ENCODE measurements at places on chromosomes 7 and 10. TPM values are rescaled to one million over a fixed set of nuclear protein-coding genes. Genes with fewer than 3 reads are reported as not detected.

- DNase-seq = no peak
These were observed 163.8 kb upstream of the KLF6 start for GRCh38 chr10:3948843-3949242.

GRCh38 chr10:79638318-79638717 lies 27.6 kb downstream of the SFTPA1 start:
- no peak for DNase-seq

- DNase-seq = no peak
These were observed 224.5 kb upstream of the SP8 start for GRCh38 chr7:21011153-21011552.

DNA sequence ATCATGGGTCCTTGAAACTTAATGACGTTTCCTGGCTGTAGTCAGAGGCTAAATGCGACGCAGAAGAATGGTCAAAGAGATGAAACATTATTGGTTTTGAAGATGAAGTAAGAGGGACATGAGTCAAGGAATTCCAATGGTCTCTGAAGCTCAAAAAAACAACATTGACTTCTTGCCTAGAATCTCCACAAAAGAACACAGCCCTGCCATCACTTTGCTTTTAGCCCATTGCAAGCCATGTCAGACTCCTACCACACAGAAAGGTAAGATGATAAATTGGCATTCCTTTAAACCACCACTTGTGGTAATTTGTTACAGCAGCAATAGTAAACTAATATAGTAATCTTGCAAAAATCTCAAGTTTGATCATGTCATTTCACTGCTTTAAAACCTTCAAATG lies 109.4 kb downstream of the TMEM26 start:
- DNase-seq = no peak

DNA sequence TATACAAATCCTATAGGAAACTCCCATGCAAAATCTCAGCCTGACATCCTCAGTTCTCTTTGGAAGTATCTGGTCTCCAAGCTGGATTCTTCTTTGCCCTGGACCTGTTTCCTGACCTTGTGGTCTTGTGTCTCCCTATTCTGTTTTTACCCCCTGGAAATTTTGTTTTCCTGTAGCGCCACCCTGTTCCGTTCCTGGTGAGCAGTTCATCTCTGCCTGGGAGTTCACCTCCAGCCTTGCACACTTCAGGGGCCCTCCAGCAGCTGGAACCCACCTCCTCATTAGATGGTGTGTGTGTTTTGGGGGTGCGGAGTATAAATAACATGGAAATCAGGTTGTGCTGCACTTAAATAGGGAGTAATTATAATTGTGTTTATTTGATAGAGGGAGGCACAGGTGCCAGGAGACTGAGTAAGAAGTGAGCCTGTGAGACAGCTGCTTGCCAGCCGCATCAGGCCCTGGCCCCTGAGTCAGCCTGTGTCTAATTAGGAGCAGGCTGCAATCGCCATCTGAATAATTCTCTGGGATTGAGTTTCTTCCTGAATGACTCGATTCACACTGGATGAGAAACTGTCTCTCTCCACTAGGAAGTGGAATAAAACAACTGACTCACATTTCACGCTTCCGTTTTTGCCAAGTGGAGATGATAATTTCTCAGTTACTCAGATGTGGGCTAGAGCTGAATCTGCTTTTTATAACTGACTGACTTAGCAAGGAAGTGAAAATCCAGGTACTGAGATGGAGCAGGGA lies 69.4 kb upstream of the HECTD2 start:
- no peak for DNase-seq

DNA sequence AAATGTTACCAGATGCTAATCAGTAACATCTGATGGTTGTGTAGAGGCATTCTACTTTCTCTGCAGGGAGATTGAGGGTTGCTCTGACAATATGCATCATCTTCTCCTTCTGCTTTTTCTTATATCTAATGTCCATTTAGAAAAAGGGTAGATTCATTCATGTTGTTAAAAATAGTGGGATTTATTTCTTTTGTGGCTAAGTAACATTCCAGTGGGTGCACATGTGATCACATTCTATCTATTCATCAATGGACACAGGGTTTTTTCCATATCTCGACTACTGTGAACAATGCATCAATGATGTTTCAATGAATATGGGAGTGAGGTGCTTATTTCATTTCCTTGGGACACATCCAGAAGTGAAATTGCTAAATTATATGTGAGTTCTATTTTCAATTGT lies 103.9 kb downstream of the CRPPA start:
- DNase-seq = no peak

GRCh38 chr10:26524161-26524896 lies 86.2 kb downstream of the APBB1IP start:
- DNase-seq = no peak

DNA sequence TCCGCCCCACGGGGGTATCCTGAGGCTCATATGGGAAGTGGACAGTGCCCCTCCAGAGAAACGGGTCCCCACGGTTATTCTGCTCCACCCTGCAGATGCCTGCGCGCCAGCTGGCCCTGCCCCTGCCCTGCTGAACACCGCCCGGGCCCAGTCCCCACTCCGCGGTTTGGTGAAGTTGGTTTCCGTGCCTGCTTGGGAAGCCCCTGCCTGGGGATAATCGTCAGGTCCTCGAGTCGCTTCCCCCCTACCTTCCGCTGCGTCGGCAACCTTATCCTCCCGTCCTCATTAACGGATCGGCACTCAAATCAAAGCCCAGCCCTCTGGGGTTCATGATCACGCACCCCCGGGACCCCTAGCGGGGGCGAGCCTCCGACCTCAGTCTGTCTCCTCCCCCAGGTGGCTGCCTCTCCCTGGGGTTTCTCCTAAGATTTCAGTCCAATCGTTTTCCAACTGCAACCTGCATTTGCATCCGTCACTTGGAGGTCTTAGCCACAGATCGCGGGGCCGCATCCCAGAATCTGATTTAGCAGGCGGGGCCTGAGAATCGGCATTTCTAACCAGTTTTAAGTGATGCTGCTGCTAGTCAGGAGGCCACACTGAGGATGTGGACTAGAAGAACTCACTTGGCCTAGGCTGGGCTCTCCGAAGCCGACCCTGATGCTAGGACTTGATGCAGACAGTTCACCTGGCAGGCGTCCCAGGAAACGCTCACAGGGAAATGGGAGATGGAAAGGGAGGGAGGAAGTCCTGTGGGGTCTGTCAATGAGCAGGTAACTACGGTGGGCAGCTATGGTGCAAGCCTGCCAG lies 27.6 kb downstream of the WDR86 start:
- no peak for DNase-seq

- DNase-seq = no peak
These were observed 63.7 kb downstream of the TSPAN12 start for GRCh38 chr7:120794106-120794729.

- DNase-seq = no peak
These were observed 655.0 kb downstream of the SDK1 start for GRCh38 chr7:3955751-3956696.

- DNase-seq = no peak
These were observed 190.5 kb upstream of the NRP1 start for GRCh38 chr10:33524966-33525365.

DNA sequence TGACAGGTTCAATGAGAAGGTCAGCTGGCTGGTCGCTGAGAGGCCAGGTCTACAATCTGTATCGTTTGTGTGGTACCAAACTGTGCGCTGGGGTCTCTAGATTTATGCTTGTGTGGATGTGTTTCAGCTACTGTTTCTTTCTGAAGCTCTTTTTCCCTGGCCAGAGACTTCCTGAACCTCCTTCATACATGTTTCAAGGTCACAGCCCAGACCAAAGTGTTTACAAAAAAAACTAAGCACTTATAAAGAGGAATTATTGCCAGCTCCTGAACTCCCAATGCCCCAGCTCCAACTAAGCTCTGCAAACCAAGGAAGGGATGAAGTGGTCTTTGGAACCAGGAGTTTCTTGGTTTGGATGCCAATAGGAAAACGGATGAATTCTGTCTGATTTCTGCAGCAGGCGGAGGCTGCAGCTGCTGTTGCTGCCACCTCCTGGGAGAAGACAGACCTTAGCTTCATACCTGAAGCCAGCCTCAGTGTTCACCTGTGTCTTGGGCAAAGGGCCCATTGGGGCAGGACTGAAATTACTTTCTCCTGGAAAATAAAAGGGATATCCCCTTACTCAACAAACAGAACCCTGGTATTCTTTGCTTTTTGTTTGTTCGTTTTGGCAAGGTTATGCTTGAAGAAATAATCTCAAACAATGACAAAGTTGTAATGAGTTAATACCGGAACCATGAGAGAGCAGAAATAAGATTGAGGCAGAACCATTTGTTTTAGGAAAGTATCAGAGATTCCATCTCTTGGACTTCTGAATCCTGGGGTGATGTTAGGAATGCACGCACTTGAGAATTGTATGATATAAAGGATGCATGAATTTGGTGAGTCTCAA lies 24.6 kb upstream of the MKLN1 start:
- DNase-seq = no peak

DNA sequence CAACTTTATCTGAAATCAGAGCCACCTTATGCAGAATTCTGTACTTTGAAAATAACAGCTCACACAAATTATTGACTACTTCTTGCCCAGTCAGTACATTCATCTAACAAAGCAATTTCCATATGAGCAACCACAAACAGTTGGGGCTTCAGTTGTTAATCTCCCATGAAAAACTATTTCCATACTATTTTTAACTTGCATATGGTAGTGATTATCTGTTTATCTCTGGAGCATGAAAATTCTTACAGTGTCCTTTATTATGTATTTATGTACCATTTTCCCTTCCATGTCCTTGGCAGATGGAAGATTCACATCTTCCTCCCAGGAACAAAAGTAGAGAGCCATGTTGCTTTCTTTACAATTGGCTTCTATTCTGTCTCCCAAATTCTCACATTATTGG lies 285.7 kb downstream of the CRPPA start:
- DNase-seq = no peak

DNA sequence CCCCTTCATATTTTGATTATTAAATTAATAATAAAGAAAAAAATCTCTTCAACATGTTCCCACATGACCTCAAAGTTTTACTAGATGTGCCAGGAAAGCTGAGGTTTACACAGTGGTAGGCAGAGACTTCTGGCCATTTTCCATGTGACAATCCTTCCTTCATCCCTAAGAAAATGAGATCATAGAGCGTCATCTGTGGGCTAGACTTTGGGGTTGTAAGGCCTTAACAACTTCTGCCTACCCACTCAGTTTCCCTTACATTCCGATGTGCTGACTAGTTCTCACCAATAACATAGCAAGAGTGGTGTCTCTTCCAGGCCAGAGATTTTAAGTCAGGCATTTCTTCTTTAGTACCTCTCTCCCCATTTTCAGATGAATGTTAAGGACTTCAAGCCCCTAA lies 171.1 kb upstream of the PHF14 start:
- DNase-seq = no peak

DNA sequence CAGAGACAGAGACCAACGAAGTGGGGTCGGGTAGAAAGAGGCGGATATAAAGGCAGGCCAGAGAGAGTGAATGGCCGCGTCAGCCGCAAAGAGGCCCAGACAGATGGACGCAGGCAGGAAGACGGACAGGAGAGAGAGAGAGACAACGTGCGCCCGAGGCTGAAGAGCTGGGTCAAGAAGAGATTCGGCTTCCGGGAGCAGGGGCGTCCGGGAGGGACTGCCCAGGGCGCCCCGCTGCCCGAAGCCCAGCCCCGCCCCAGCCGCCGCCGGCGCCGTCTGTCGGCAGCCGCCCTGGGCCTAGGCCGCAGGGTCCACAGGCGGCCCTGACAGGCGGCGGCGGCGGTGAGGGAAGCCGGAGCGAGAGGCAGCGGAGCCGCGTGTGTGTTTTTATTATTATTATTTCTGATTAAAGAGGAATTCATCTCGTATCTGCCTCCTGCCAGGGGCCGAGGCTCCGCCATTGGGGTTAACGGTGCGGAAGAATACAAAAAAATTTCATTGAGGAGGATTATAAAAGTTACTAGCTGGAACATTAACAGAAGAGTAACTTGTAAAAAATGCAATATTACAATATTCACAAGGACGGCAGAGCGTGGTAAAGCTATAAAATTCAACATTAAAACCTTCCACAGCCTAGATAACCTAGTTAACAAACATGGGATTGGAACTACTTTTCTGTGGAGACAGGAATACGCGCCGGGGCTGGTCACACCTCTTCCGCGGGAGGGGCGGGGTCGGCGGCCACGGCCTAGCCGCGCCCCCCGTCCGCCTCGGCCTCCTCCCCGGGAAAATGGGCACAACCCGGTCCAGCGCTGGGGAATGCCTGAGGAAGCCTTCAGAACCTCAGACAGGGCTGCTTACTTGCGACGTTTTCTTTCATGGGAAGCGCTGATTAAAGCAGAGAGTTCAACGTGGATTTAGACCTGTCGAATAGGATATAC lies 29.7 kb upstream of the PAX2 start:
- DNase-seq = no peak

GRCh38 chr10:74842301-74842954 lies 16.0 kb downstream of the KAT6B start:
- DNase-seq = no peak

- DNase-seq = no peak
These were observed 34.8 kb downstream of the MDFIC start for GRCh38 chr7:114956702-114957101.

- no peak for DNase-seq
These were observed 131.9 kb upstream of the PCGF5 start for GRCh38 chr10:91088300-91089140.

GRCh38 chr10:117621196-117621595 lies 78.7 kb downstream of the EMX2 start:
- no peak for DNase-seq

- no peak for DNase-seq
These were observed 16.4 kb upstream of the TAS2R16 start for GRCh38 chr7:123011766-123012369.

DNA sequence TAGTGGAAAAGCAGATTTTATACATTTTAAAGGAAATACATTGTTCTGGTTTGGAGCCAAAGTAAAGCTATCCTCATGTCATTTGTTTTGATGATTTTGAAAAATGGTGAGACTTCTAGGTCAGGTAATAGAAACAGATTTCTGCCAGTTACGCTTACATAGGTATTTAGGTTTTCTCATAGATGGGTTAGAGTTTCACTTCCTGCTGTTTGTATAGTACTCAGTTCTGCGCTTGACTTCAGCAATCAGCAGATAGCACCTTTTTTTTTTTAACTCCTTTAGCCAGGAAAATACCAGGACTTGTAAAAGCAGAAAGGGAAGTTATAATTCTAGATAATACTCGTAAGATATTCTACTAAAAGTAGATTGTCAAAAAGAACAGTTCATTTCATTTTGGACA lies 209.8 kb upstream of the POM121L12 start:
- no peak for DNase-seq

CCL26 gene
- not detected for polyA plus RNA-seq

GPC2 gene
- polyA plus RNA-seq = 18.3 TPM

SFRP5 gene
- polyA plus RNA-seq = 0.19 TPM

VGF gene
- not detected for polyA plus RNA-seq

MAP3K8 gene
- polyA plus RNA-seq = 7.5 TPM

NXPH1 gene
- polyA plus RNA-seq = 0.12 TPM

ZNF789 gene
- polyA plus RNA-seq = 55.7 TPM

ADARB2 gene
- polyA plus RNA-seq = 1.5 TPM

CLDN12 gene
- 34.3 TPM for polyA plus RNA-seq

INA gene
- 1.5 TPM for polyA plus RNA-seq

GPR22 gene
- 0.12 TPM for polyA plus RNA-seq

LSM8 gene
- 61.7 TPM for polyA plus RNA-seq

ASCC1 gene
- polyA plus RNA-seq = 46.0 TPM

ADAM8 gene
- polyA plus RNA-seq = 0.99 TPM
